EL (cell line): ENCODE measurements at places on chromosomes 7 and 10.

DNA sequence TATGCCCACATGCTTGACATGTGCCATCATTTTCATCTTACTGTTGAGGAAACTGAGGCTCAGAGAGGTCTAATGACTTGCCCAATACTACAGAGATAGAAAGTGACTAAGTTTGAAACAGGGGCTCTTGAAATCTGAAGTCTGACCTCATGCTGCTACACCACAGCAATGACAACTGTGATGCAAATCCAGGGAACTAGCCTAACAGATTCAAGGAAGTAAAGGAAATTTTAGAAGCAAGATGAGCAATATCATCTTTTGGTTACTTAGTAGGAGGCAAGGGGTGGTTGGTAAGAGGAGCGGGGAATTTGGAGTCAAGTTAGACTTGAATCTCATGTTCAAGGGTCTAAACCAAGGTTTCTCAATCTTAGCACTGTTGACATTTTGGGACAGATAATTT is 26.3 kb upstream of the OSBPL3 start:
- no peak for DNase-seq

GRCh38 chr7:44768628-44769371 is 20.2 kb downstream of the ZMIZ2 start:
- DNase-seq = no peak

- no peak for DNase-seq
These were observed 6.3 kb upstream of the AKR1E2 start for GRCh38 chr10:4819707-4820106.

DNA sequence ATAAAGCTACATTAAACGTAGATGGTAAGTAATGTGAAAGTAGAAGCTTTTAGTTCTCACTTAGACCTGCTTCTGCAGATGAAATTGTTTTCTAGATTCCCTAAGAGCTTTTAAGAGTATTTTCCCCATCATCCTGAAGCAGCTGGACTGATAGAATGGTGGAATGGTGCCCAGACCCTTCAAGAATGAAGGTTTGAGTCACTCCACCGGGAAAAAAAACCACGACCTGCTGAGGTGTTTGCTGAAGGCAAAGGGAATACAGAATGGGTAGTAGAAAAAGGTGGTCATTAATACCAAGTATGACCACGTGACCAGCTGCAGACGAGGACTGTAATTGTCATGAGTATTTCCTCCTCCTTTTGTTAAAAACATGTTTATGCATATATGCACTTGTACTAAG is 79.2 kb upstream of the PTPRZ1 start:
- no peak for DNase-seq

GRCh38 chr10:102208311-102209035 is 17.6 kb upstream of the ELOVL3 start:
- peak; percentile 65 for DNase-seq

DNA sequence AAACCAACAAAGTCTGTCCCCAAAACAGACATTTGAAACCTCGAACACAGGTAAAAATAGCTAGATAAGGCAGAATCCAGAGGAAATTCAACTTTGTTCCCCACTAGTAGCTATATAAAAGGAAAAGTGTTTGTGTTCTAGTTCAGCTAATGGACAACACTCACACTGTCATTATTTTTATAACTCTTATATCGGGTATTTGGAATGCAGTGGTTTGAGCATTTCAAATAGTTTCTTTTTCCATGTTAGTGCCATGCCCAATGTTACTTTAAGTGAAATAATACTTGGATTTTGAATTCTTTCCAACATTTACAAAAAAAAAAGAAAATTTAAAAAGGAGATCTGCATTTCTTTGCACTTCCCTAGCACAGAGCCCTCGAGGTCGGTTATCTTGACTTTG is 213.6 kb downstream of the DOCK4 start:
- peak; percentile 6 for DNase-seq

DNA sequence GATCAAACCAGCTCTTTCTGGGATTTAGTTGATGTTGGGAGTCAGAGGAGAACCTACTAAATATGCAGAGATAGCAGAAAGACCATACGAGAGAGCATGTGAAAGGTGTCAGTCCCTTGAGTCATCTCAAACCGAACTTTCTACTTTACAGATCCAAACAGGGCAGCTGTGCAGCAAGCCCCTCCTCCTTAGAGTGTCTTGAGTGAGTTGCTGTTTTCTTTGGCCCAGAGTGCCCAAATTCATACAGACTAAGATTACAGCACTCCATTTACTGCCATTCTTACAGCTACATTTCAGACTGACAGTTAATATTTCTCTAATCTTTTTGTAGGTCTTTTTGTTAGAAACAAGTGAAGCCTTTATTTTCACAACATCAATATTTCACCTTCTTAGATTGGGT is 53.4 kb downstream of the NRCAM start:
- no peak for DNase-seq

DNA sequence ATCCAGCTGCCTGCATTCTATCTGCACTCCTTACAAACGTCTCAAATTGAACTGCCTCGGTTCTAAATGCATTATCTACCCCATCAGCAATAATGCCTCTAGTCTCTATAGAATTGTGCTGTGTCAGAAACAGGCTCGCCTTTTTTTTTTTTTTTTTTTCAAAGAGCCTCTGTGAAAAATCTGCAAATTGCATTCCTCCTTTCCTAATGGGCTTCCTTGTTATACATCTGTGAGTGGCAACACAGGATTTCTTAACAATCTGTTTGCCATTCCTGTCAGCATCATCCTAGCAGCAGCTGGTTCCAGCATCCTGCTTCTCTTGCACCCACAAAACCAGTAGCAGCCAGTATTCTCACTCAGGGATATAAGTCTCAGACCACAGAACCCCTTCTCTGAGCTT is 413.5 kb upstream of the SEMA3D start:
- DNase-seq = peak; percentile 9

GRCh38 chr7:101651112-101651511 is 22.0 kb upstream of the MYL10 start:
- DNase-seq = no peak

DNA sequence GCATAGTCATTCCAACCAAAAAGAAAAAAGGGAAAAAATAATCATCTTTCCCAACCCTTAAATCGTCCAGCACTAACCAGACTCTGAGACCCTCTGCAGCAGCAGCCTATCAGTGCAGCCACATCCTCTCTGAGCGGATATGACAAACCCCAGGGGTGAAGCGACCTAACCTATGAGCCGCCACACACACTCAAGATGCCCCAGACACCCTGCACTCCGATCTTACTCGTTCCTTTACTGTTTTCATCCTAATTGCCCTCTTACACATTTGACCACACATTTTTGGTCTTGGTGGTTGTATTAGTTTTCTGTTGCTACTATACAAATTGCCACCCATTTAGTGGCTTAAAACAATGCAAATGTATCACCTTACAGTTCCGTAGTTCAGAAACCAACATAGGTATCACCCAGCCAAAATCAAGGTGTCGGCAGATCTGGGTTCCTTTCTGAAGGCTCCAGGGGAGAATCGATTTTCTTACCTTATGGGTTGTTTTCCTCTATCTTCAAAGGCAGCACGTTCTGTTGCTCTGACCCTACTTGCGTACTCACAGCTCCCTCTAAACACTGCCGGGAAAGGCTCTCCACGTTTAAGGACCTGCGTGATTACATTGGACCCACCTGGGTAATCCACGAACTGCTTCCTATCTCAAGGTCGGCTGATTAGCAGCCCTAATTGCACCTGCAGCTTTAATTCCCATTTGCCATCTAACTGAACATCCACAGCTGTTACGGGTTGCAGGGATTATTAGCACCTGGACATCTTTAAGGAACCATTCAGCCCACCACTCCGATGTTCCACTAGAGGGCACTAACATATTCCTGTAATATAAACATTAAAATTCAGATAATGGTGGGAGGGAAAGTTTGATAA is 37.3 kb upstream of the PRSS1 start:
- DNase-seq = peak; percentile 18

- no peak for DNase-seq
These were observed 215.0 kb upstream of the DKK1 start for GRCh38 chr10:52099026-52099600.

GRCh38 chr7:20021831-20022230 is 195.4 kb downstream of the MACC1 start:
- DNase-seq = no peak

GRCh38 chr10:3881622-3882021 is 96.6 kb upstream of the KLF6 start:
- no peak for DNase-seq

DNA sequence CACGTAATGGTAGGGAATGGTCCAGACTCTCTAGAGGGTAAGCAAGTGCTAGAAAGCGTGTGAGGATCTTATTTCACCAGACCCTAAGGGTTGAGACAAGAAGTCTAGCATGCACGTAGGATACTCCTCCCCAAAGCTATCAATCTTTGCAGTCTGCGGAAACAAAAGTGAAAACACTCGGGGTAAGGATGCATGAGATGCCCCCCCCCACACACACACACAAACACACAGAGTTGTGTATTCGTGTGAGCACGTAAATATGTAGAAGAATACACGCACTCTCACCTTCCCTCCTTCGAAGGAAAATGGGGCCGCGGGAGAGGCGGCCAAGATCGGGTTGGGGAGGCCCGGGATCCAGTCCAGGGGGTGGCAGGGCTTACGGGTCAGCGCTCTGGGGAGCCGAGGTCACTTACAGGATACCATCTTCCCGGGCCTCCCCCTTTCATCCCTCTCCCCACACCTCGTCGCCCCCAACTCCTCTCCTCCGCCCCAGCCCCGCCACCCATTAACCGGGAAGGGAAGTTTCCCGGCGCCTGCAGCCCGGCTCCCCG is 455 bp downstream of the CUL2 start:
- peak; percentile 21 for DNase-seq

DNA sequence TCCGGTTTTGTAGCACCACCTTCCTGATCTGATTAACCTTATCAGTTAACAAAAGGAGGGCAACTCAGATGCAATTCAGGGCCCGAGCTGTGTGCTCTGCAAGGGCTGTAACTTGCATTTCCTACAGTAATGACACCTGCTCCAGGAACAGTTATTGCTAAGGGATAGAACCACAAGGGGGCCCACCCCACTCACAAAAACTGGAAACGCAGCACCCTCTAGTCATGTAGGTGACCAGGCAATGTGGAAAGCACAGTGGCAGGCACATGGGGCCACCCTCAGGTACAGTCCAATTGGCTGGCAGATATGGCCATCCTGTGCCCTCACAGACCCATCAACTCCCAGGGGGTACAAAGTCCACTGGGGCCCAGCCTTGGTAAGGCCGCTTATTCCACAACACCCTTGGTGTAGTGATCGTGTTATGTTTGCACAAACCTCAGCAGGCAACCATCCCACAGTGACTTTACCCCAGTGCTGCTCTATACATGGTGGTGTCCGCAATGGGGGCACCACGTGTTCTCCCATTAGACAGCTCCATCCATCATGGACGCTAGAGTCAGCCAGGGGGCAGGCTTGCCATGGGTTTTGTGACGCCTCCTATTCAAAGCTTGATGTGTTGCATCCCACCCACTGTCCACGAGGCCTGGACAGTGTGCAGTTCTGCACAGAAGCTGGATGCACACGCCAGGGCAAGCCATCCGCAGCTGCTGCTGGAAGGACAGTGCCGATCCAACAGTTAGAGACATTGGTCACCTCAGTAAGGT is 9.4 kb downstream of the RNF133 start:
- no peak for DNase-seq

DNA sequence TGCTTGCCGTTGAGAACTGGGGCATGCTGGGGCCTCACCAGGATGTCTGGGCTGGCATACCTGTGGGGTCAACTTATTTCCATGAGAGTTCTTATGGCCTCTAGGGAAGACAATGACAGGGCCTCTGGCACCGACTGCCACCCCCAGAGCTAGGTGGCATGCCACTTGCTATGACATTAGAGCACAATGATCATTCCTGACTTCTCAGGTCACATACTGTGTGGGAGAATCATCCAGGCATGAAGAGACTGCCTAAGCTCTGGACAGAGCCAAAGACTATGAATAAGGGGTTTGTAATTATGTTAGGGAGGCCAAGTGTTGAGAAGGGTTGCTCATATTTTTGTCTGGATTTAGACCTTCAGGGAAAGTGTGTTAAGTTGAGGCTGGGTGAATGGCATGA is 97.5 kb downstream of the PTPN20 start:
- DNase-seq = no peak

DNA sequence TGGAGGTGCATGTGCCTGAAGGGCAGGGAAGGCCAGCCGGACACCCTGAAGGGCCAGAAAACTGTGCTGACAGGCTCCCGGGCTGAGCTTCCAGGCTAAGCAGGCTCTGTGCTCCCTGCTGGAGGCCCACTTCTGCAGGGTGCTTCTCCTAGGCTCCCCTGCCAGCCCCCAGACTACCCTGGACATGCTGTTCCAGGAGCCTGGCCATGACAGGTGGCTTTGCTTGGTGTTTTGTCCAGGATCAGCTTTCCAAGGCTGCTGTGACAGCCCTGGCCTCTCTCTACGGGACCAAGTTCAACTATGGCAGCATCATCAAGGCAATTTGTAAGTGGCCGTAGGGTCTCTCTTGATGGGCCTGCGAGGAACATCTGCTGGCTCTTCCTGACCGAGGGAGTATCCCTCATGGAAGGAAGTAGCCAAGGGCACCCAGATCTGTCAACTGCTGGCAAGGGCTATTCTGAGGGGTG is 5.3 kb downstream of the CPA1 start:
- no peak for DNase-seq

- DNase-seq = no peak
These were observed 226.2 kb downstream of the SKAP2 start for GRCh38 chr7:26638140-26638539.

DNA sequence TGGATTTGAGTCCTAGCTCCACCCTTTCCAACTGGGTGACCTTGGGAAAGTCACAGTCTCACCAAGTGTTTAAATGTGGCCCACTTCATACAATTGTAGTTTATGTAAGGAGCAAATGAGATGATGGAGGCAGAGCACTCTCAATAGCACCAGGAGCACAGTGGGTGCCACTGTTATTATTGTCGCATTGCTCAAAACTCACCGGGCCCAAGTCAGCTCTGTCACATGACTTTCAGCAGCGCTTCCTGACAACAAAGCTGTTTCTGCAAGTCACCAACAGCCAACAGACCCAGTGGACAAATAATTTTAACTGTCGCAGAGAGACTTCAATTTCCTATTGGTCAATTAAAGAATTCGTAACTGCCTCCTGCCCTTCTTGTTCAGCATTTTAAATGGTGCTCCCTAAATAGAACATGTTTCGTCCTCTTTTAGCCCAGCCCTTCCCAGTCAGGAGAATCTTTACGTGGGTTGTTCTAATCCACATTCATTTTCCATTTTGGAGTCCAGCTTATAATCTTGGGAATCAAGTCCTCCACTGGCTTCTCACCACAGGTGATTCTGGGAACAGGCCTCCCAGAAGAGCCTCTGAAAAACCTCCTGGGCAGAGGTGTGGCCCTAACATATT is 415.6 kb upstream of the NPVF start:
- no peak for DNase-seq

GRCh38 chr10:91596825-91597196 is 36.1 kb downstream of the PPP1R3C start:
- DNase-seq = peak; percentile 72

- DNase-seq = no peak
These were observed 32.2 kb upstream of the ZNF438 start for GRCh38 chr10:31063841-31064240.

DNA sequence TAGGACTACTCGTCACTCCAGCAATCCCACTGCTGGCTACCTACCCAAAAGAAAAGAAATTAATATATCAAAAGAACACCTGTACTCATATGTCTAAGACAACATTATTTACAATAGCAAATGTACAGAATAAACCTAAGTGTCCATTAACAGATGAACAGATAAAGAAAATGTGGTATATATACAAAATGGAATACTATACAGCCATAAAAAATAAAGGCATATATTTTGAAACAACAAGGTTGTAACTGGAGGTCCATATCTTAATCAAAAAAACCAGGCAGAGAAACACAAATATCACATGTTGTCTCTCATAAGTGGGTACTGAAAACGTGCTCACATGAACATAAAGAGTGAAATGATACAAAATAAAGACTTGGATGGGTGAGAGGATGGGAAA is 1073.3 kb upstream of the PHF14 start:
- DNase-seq = no peak
